ENCODE measurements at places on chromosomes 11 and 22.

DNA sequence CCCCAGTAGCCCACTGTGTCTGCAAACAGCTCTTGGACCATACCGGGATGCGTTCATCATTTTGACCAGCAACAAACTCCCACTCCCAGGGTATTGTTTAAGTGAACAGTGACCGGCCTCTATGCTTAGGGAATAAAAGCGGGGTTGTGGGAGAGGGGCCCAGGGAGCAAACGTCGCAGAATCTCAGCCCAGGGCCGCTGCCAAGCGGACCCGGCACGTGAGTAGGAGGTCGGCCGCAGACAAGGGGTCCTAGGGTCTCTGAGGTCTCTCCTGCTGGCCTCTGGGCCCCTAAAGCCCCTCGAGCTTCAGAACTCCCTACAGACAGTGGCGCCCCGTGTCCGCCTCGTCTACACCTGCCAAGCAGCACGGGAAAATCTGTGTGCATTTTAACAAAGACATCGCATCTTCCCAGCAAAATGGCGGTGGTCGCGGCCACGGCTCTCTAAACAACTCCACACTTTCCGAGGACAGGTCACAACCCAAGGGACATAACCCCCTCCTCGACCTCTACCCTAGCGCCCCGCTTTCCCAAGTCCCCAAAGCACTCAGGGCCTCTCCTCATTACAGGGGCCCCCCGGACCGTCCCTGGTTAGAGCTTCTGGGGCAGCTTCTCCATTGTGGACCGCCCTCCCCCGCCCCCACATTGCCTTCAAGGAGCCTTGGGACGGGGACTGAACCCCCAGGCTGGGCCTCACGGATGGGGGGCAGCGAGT is 3.9 kb upstream of the GCAT start:
- no peak for DNase-seq

GRCh38 chr11:2218031-2218633 is 46.5 kb upstream of the TH start:
- DNase-seq = no peak

DNA sequence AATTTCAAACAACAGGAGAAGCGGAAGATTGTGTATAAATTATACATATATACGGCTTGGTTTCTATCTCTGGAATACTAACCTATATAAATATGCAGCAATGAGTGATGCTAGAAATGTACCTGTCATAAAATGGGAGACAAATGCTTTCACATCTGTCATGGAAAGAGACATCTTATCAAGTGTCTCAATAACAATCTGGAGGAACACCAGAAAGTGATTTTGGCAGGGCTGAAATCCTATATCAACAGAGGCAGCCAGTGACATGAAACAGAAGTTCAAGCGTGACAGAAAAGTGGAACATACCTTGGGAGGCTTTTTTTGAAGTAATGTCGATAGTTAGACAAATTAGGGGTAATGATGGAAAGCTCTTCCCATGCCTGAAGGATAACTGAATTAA is 834.6 kb downstream of the JRKL start:
- DNase-seq = no peak

GRCh38 chr11:46302866-46303265 is 25.4 kb downstream of the CREB3L1 start:
- no peak for DNase-seq

DNA sequence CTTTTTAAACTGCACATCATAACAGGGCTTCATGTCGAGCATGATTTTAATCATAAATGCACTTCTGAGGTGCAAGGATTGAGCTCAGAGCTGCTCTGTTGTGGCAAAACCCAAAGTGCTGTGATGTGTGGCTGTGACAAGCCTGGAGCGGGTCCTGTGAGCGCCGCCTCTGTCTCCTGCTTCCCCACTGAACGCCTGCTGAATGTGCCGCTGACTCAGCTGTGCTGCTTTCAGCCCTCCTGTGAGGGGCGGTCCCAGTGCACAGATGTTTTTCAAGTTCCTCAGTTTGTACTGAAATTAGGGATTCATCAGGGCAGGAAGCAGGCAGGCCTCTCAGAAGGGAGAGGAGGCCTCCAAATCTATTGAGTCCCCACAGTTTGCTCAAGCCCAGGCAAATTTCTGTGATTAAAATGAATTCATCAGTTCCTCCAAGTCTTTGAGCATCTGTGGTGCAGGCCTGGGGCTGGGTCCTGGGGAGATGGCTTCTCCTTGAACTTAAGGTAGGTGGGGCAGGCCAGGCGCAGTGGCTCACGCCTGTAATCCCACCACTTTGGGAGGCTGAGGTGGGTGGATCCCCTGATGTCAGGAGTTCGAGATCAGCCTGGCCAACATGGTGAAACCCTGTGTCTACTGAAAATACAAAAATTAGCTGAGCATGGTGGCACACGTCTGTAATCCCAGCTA is 3.0 kb upstream of the GTSE1 start:
- no peak for DNase-seq

Measured in cortex of kidney (tissue), 1 donor.